ENCODE measurements at places on chromosomes 7 and 10.

- no peak for DNase-seq
Observed at GRCh38 chr10:131693766-131694165, 207.0 kb upstream of the PPP2R2D start.

- DNase-seq = no peak
Observed at GRCh38 chr10:78589687-78590086, 479.1 kb upstream of the ZMIZ1 start.

GRCh38 chr7:156223935-156224832 lies 411.9 kb upstream of the SHH start:
- no peak for DNase-seq

DNA sequence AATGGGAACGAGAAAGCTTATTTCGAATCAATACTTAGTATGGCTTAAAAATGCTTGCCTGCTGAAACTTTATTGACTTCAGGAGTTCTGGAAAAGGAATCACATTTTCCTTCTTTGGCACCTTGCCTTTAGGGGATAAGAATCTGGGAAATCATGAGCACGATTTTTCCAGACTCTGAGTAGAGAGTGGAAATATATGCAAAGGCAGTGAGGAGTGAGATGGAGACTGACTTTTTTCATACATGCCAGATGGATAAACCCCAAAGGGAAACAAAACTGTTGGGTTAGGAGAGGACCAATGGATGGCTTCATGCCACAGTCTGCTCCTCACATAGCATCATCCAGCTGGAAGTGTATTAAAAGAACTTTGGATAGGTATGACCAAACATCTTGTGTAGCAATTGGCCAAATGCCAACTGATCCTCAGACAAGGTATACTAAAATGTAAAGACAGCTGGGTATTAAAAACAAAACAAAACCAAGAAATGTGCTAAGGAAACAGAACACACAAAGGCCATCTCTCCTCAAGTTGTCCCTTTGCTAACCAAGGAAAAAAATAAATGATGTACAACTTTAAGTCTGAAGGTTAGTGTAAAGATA lies 1.7 kb downstream of the COL28A1 start:
- no peak for DNase-seq

DNA sequence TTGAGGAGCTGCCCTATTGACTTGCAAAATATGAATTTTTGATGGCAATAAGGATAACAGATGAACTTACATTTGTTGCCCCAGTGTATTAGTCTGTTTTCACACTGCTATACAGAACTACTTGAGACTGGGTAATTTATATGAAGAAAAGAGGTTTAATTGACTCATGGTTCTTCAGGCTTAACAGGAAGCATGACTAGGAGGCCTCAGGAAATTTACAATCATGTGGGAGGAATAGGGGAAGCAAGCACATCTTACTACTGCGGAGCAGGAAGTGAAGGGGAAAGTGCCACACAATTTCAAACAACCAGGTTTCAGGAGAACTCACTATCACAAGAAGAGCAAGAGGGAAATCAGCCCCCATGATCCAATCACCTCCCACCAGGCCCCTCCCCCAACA lies 57.9 kb downstream of the ZNF22 start:
- DNase-seq = no peak

DNA sequence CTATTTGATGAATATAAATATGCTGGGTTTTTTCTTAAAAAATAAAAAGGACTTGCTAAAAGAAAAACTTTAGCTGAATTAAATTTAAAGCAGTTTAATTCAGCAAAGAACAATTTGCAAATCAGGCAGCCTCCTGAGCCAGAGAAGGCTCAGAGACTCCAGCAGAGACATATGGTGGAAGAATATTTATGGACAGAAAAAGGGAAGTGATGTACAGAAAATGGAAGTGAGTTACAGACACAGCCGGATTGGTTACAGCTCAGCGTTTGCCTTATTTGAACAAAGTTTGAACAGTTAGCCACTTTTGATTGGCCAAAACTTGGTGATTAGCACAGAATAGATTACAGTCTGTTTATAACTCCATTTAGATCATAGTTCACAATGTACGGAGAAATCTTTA lies 110.3 kb downstream of the GAD2 start:
- no peak for DNase-seq

DNA sequence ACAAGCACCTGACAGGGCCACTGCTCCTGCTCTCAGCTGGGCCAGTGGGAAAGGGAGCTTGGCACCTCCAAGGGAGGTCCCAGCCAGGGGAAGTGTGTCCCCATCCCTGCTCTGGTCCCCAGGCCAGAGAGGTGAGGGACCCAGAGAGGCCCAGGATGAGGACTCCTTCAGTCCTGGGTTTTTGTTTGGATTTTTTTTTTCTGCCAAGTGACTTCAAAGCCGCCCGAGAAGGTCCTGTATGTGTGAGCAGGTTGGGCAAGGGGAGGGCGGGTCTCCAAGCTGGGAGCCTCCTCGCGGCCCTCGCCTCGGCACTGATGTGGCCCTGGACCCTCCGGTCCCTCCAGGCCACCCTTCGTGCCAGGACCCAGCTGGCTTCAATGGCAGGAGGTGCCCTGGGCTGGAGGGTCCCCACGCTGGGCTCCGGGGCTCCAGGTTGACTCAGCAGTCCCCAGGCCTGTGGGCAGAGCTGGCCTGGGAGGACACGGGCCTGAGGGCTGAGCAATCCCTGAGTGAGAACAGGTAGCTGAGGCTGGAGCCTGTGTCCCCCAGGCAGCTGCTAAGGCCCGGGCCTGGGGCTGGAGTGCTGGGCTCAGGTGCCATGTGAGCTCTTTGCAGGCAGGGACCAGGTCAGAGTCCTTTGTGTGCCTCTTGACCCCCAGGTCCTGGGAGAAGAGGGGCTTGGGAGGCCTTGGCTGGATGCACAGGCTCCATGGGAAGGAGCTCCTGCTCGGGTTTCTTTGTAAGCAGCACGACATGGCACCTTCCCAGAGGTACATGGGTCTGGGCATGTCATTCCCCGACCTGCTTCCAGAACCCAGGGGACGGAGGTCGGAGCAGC lies 140.6 kb downstream of the FAM53B start:
- DNase-seq = no peak

DNA sequence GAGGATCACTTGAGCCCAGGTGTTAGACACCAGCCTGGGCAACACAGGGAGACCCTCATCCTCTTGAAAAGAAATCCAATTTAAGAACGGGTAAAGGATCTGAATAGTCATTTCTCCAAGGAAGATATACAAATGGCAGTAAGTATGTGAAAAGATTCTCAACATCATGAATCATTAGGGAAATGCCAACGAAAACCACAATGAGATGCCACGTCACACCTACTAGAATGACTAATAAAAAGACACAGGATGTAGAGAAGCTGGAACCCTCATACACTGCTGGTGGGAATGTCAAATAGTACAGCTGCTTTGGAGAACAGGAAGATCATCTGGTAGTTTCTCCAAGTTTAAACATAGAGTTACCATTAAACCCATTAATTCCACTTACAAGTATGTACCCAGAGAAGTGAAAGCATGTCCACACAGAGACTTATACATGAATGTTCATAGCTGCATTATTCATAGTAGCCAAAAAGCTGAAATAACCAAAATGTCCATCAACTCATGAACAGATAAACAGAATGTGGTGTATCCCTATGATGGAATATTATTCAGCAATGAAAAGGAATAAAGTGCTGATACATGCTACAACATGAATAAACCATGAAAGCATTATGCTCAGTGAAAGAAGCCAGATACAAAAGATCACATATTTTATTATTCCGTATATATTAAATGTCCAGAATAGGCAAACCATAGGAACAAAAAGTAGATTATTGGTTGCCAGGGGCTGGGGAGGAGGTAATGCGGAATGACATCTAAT lies 13.1 kb upstream of the ZMIZ2 start:
- DNase-seq = peak; percentile 98

DNA sequence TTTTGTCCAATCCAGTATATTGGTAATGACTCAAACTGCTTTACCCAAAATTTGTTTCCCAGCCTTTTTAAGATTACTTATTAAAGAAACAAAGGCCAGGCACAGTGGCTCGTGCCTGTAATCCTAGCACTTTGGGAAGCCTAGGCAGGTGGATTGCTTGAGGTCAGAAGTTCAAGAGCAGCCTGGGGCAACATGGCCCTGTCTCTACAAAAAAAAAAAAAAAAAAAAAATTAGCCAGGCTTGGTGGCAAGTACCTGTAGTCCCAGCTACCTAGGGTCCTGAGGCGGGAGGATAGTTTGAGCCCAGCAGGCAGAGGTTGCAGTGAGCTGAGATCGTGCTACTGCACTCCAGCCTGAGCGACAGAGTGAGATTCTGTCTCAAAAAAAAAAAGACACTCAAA lies 7.0 kb upstream of the ARHGAP12 start:
- DNase-seq = no peak

GRCh38 chr7:22702516-22702915 lies 24.5 kb upstream of the IL6 start:
- DNase-seq = no peak

- DNase-seq = no peak
Observed at GRCh38 chr10:133159611-133159949, 439 bp upstream of the KNDC1 start.

- DNase-seq = peak; percentile 71
Observed at GRCh38 chr7:105487579-105488571, 34.2 kb downstream of the PUS7 start.

GRCh38 chr10:83083831-83084230 lies 1055.5 kb upstream of the GHITM start:
- no peak for DNase-seq

DNA sequence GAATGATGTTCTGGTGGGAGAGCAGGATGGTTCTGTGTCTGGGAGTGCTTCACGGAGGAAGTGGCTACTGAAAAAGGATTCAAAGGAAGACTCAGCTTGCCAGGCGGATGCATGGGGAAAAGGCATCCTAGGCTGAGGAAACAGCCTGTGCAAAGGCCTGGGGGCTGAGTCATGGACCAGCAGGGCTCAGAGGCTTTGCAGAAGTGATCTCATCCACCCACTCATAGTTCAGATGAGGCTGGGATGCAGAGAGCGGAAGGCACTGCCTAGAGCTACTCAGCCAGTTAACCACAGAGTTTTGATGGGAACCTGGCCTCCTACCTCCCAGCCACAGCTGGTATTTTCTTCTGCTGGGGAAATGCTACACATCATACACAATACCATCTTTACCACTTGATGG lies 15.8 kb upstream of the ADAMTS14 start:
- peak; percentile 99 for DNase-seq

DNA sequence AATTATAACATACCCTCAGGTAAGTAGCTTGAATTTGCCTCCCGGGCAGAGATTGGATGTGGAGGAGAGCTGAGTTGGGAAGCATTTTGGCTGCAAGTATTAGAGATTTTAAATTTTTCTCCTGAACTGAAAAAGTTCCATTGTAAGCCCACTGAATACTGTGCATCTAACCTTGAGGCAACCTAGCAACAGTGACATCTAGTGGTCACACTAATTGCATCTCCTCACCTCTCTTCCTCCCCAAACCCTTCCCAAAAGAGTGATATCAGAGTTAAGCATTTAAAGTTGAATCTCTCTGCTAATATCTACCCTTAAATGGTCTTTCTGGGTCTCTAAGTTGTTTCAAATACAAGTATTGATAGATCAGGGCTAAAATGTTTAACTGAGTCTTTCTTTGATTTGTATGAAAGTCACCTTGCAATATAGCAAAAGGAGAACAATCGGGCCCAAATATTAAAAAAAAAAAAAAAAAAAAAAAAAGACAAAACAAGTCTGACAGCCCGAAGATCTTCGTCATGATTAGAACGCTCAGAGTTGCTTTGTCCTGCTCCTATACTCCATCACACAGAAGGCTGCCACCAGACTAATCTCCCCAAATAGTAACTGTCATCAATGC lies 40.4 kb upstream of the DLX5 start:
- DNase-seq = peak; percentile 45

- no peak for DNase-seq
Observed at GRCh38 chr7:130768854-130769253, 34.8 kb upstream of the KLF14 start.

GRCh38 chr7:157021071-157021870 lies 10.8 kb upstream of the MNX1 start:
- no peak for DNase-seq

DNA sequence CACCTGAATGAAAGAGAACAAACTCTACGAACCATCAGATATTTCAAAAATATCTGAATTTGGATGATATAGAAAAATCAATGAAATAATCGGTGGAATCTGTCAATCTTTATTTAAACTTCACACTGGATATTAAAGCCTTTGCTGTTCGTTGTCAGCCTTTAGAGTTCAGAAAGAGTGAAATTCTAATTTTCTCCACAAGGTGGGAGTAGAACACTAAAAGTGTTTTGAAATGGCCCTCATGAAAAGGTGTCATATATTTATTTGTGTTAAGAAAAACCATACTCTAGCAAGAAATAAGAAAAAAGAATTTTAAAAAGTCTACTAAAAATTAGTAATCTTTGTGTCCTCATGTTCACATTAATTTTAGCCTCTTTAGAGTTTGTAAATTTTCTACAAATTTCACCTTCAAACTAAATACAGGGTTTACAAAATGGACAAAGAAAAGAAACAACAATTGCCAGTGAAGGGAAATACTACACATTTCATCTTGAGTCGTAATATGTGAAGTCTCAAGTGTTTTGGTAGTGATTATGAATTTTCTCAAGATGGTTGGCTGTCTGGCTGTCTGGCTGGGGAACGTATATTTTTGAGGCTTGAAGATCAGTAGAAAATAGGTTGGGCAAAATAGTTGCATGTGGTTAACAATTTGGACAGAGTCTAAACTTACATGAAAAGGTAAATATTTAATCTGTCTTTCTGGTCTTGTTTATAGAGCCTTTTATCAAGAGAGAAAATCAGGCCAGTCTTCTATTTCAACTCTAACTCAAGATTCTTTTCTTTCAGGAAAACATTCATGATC lies 43.7 kb downstream of the DNAJB9 start:
- peak; percentile 60 for DNase-seq

- DNase-seq = peak; percentile 68
Observed at GRCh38 chr7:99407872-99408378, 472 bp downstream of the PDAP1 start.

- DNase-seq = no peak
Observed at GRCh38 chr7:86760236-86760635, 116.5 kb downstream of the GRM3 start.

- peak; percentile 81 for DNase-seq
Observed at GRCh38 chr10:24209946-24210491, 1.1 kb downstream of the KIAA1217 start.

GRCh38 chr7:15305002-15305600 lies 256.7 kb downstream of the AGMO start:
- DNase-seq = peak; percentile 67

GRCh38 chr7:4667776-4668509 lies 14.2 kb upstream of the FOXK1 start:
- no peak for DNase-seq

- peak; percentile 25 for DNase-seq
Observed at GRCh38 chr7:821688-822087, 10.6 kb upstream of the SUN1 start.

- DNase-seq = peak; percentile 99
Observed at GRCh38 chr7:101882595-101883564, 65.5 kb downstream of the CUX1 start.

DNA sequence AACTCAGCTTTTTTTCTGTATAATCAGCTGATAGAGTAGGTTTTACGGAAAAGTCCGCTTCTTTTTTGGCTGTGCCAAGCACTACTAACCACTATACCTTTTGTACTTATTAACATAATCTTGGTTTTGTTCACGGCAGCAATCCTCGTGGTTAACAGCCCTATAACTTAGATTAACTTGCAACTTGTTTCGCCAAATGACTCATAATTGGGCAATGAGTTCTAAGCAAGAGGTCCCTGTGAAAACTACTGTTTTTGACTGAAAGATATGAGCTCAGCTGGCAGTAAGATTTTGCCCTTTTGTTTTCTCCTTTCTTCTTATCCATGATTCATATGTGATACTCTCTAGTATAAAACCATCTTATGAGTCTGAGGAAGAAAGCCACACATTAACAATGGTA lies 345.0 kb upstream of the PCDH15 start:
- peak; percentile 91 for DNase-seq
